Stimulated activated CD4-positive, alpha-beta T cell treated with anti-CD3 and anti-CD28 coated beads, Interleukin-15, amount 100 ng/mL, for 1 hour (primary cell): ENCODE measurements at places on chromosomes 16 and 17.
A peak's percentile ranks its signal among the peaks of the same experiment; 100 is the strongest.

GRCh38 chr16:58442547-58442946 is 50.3 kb downstream of the GINS3 start:
- no peak for DNase-seq

GRCh38 chr16:2859686-2860265 is 1.8 kb upstream of the PRSS22 start:
- DNase-seq = no peak

GRCh38 chr16:88633684-88634140 is 4.7 kb upstream of the IL17C start:
- peak; percentile 25 for DNase-seq

DNA sequence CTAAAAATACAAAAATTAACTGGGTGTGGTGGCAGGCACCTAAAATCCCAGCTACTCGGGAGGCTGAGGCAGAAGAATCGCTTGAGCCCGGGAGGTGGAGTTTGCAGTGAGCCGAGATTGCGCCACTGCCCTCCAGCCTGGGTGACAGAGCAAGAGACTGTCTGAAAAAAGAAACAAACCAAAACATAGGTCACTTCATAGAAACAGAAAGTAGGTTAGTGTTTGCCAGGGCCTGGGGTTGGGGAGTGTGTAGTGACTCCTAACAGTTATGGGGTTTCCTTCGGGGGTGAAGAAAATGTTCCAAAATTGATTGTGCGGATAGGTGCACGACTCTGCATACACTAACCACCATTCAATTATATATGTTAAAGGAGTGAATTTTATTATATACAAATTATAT is 59.2 kb downstream of the ATP2C2 start:
- DNase-seq = no peak

- DNase-seq = no peak
These were observed 14.6 kb upstream of the DUS1L start for GRCh38 chr17:82080048-82080788.

DNA sequence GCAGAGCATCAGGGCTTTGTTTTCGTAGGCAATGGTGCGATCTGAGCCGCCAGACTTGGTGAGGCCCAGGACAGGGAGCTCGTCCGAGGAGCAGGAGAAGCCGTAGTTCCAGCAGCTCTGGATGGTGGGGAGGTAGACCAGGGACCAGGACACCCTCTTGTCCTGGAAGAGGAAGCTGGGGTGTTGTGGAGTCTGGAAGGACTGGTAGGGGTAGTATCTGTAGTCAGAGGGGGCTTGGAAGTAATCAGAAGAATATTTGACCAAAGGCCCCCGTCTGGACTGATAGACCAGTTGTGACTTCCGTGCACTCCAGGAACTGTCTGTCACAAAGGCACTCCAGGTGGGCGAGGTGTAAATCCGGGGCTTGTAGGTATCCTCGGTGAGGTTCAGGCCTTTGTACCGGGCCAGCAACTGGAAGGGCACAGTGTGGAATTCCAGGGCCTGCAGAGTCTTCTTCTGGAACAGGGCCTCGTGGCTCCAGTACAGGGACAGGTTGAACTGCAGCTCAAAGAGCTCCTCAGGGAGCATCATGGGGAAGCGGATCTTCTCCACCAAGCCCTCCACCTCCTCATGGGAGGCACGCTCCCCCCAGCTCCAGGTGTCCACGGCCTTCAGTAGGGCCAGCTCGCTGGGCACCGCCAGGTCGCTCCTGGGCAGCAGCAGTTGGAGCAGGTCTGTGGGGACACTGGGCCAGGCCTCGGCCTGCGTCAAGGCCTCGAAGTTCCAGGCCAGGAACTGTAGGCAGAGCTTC is 7.8 kb downstream of the LGALS3BP start:
- no peak for DNase-seq

DNA sequence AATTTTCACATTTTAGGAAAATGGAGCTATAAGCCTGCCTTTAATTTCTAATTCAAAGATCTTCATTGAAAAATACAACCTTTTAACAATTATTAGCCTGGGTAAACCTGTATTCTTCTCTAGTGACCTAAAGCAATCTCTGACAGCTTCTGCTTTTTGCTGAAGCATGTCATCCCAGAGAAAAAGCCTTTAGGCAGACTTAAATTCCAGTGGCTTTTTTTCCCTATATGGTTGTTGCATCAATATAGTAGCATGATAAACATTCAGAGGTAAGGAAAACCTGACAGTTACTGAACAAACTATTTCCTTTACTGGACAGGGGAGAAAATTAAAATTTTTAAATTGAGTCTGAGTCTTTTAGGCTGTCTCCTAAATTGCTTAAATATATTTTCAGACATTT is 7.8 kb upstream of the EVI2A start:
- no peak for DNase-seq

DNA sequence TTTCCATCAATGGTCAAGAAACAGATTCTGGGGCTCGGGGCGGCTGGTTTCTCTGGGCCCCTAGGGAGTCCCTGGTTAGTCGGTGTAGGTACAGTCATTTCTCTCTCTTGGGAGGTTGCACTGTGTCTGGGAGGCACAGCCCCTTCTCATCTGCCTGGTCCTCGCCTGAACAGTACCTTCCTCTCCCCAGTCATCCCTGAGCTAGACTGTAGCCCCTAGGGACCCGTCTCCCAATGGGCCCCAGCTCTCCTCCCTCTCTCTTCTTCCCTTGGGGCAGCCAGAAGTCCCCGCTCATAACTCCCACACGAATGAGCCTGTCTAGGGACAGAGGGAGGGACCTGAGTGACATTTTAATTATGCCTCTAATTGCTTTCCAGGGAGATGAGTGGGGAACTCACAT is 20.2 kb upstream of the CPSF4L start:
- no peak for DNase-seq

GRCh38 chr17:44601973-44602372 is 44.7 kb downstream of the FZD2 start:
- DNase-seq = no peak
